ENCODE measurements at places on chromosomes 6 and 20.

- DNase-seq = no peak
Measured at GRCh38 chr6:86959656-86960055, 22.3 kb downstream of the HTR1E start.

DNA sequence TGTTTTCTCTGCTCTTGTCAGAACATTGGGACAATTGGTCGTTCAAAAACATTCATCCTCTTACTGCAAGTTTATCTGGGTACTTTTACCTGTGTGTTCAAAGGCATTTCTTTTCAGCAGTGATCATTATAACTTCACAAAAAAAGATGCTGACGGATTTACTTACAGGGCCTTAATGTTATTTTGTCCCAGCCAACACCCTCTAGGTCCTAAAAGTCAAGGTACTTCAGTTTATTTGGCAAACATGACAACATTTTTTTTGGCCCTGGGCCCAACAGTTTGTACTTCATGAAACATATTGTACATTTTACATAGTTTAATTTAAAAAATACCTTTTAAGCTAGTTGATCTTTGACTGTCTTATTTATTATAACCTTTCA, 241.2 kb upstream of the TAB2 start:
- no peak for DNase-seq

GRCh38 chr6:131210469-131210868, 75.2 kb downstream of the AKAP7 start:
- DNase-seq = no peak

GRCh38 chr6:148379966-148380713, 37.5 kb downstream of the SASH1 start:
- DNase-seq = no peak

- DNase-seq = no peak
Measured at GRCh38 chr6:16178351-16178750, 49.5 kb downstream of the MYLIP start.

Data from stimulated activated CD8-positive, alpha-beta memory T cell treated with anti-CD3 and anti-CD28 coated beads, Interleukin-15, amount 100 ng/mL, for 4 hours (primary cell).